AG04450 (cell line): ENCODE measurements at places on chromosomes 1 and 21.

- no peak for DNase-seq
Measured at GRCh38 chr1:210779269-210779668, 354.7 kb downstream of the KCNH1 start.

- no peak for DNase-seq
Measured at GRCh38 chr1:10644307-10645128, 151.9 kb downstream of the CASZ1 start.

DNA sequence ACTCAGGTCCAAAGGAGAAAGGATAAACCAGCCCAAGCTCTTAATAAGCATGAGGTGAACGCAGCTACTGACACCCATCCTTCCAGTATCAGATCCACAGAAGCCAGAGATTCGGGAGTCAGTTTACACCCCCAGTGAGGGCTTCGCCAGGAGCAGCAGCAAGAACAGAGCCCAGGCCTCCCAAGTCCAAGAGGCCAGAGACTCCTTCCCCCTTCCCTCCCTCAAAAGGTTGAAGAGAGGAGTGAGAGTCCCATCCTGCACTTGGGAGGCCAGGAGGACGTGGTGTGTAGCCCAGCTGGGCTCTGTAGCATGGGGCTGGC lies 72.8 kb downstream of the MRPL37 start:
- DNase-seq = no peak

DNA sequence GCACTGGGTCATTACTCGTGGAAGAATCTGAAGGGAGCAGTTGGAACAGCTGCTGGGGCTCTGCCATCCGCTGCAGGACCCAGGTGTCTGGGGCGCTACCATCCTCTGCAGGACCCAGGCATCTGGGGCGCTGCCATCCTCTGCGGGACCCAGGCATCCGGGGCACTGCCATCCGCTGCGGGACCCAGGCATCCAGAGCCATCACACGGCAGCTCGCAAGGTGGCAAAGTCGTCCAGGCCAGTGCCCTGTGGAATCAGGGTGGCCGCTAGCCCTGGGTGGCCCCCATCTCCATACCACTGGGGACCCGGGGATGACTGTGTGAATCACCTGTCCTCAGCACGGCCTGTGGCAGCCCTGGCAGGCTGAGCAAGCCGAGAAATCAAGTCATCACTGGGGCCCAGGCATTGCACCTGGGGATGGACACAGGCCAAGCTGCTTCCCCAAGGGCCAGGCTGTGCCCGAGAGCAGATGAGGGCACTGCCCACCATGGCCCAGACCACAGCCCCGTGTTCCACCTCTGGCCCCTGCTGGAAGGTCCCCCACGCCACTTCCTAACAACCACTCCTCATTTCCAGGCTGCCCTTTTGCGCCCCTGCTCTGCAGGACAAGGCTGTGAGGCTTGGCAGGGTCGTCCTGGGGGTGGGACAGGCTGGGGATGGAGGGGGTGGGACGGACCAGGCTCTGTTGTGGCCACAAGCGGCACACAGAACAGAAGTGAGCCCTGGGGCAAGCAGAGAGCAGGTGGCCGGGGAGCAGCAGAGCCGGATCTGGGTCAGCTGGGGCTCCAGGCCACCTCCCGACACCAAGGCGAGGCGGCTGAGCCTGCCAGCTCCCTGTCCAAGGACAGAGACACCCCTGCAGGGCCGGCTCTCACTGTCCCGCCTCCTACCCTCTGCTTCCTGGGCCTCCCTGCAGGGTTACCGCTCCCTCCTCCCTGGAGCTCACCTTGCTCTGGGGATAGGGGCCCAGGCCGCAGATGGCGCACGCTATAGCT lies 12.7 kb downstream of the GABRD start:
- no peak for DNase-seq

DNA sequence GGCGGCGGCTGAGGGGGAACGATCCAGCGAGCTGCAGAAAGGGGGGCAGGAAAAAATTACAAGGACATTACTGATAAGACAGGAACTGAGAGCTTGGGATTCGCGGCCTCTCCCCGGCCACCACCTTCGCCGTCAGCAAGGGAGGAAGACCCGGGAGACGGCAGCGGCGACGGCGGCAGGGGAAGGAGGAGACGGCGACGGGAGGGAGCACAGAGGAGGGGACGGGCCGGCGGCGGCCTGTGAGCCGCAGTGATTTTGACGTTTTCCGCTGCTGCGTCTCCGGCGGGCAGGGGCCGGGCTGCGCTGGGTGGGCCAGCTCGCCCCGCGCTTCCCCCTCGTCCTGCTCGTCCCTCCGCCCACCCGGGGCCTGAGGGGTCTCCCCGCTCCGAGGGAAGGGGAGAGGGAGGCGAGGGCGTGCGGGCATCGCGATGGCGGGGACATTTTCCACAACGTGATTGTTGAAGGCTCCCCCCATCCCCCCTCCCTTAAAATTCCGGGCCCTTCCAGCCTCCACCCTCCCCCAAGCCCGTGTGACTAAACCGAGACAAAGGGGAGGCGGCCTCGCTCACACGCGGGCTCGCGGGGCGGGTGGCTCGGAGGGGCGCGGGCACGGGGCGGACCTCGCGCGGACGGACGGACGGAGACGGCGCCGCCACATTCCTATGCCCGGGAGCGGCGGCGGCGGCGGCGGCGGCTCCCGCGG lies 407 bp downstream of the CAMSAP2 start:
- peak; percentile 32 for DNase-seq

GRCh38 chr1:97424209-97424608 lies 496.6 kb downstream of the DPYD start:
- DNase-seq = no peak

DNA sequence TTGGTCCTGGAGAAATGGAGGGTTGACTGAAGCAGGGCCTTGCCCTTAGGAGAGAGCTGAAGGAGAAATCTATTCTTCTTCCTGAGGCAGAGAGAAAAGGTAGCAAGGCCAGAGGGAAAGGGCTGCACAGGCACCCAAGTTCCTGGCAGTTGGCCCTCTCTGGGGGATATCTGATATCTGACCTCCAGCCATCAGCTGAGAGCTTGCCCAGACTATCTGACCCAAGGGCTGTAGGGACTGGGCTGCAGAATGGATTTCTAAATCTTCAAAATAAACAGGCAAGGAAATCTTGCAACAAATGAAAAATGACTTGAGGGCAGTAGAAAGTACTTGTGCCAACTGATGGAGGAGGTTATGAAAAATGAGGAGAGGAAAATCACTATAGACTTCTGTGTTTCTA lies 498 bp upstream of the CLCA2 start:
- DNase-seq = no peak

DNA sequence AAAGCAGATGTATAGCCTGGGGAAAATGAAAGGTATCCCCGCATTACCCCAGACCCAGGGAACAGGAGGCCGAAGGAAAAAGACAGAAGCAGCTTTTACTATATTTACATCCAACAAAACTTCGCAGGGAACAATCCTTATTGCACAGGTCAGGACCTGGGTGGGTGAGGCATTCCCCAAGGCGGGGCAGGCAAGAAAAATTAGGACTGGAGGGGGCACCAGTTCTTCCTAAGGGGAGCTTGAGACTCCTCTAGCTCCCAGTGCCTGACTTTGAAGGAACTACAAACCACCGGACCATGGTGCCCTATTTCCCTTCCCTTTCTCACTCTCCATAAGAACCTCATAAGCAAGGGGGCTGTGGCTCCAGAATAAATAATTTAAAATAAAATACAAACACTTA lies 6.7 kb upstream of the GATAD2B start:
- DNase-seq = no peak

GRCh38 chr1:197807739-197808453 lies 32.6 kb upstream of the DENND1B start:
- no peak for DNase-seq

DNA sequence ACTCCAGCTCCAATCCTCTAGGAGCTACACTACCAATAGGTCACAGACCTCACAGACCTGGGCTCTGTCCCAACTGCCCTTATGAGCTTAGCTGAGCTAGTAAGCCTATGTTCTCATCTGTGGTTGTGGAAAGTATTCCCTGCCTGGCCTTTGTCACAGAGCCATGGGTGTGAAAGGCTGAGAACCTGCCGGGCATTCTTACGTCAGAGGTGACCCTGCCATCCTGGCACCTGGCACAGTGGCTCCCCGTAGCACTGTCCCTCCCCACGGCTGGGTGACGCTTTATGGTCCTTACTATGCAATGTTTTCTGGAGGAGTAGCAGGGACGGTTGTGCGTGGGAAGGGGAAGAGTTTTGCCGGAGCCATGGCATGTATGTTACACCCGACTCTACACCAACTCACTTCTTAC lies 3.5 kb downstream of the TNFRSF1B start:
- no peak for DNase-seq

DNA sequence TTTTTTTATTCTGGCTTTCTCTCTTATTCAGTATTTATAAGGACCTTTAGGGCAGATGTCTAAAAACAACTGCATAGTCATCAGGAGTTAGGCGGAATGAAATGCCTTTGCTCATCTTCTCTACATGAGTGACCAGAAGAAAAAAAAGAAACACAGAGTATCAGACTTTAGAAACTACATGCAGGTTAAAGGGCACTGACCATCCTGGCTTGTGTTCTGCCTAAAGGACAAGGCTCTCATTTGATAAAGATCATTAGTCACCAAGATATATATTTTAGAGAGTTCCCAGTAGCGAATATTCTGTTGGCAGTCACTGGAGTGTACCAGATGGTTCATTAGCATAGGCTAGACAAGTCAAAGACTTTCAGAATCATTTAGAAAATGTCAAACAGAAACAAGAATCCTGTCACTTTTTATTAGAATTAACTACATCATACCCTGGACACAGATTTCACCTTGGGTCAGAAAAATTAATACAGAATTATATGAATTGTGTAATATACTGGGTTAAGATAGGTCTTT lies 145.6 kb downstream of the NR5A2 start:
- no peak for DNase-seq

DNA sequence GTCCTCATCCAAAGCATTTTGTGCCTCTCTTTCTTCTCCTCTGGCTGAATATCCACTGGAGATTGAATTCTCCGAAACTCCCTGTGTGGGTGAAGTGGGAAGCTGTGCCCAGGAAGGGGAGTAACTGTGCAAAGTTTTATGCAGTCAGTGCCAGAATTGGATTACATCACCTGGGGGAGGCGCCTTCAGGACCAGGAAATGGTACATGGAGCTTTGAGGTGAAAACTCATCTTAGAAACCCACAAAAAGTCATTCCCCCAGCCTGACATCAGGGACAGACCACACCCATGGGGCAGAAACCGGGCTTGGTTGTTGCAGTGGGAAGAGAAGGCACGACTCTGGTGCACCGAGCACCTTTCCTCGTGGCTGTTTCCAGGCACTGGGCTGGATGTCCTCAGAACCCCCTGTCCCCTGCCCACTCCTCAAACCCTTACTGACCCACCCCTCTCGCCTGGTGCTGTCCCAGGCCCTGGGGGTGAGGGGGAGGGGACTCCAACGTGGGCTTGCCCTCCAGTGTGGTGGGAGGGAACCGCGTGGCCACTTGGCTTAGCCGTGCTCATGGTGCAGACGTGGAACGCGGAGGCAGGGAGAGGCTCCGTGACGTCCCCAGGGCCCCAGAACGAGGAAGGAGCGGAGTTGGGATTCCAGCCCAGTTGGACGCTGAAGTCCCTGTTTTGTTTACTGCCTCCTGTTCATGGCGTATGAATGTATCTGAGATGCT lies 15.7 kb downstream of the TFF3 start:
- no peak for DNase-seq

DNA sequence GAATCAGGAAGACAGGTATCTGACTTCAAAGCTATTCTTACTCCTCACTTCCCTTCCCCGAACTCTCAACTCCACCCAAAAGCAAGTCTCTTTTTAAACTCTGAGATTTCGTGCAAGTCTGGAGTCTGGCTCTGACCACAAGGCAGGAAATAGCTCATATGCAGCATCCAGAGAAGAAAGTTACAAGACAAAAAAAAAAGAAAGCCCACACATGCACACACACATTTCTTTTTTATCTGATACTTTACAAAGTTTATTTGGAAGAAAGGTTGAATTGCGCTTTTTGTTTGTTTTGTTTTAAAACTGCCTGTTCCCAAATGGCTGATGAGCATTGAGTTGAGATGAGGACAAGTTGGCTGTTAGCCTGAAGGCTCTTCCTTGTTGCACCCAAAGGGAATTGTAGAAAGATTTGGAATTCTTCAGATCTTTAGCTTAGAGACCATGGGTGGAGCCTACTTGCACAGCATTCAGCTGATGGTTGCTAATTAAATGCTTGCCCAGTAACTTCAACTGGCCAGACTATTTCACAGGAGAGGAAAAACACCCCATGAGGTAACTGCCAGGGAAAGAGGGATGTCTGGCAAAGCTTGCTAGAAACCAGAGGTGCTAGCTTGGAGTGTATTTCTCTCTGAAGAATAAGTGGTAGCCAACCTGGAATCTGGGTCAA lies 490.3 kb downstream of the TTLL7 start:
- DNase-seq = no peak

DNA sequence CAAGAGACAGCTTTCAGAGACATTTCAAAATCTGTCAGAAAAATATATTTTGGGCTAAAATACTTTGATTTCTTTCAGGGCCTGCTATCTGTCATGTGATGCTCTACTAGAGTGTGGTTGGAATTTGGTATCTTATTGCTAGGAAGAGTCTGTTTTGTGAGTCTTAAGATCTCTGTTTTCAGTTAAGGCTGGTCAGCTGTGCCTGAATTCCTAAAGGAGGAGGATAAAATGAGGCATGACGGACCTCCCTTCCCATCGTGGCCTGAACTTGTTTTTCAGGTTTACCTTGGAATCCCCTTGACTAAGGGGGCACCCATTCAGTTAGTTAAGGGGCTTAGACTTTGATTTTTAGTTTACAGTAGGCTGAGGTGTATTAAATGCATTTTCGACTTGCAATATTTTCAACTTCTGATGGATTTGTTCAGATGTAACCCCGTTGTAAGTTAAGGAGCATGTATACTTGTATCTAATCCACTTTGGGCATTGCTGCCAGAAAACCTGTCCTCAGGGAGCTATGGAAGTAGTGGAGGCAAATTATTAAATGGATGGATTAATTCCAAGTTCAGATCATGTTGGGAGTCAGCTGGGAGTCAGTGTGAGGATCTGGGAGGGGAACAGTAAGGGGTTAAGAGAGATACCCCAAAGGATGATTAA lies 18.3 kb downstream of the CAPN2 start:
- no peak for DNase-seq

DNA sequence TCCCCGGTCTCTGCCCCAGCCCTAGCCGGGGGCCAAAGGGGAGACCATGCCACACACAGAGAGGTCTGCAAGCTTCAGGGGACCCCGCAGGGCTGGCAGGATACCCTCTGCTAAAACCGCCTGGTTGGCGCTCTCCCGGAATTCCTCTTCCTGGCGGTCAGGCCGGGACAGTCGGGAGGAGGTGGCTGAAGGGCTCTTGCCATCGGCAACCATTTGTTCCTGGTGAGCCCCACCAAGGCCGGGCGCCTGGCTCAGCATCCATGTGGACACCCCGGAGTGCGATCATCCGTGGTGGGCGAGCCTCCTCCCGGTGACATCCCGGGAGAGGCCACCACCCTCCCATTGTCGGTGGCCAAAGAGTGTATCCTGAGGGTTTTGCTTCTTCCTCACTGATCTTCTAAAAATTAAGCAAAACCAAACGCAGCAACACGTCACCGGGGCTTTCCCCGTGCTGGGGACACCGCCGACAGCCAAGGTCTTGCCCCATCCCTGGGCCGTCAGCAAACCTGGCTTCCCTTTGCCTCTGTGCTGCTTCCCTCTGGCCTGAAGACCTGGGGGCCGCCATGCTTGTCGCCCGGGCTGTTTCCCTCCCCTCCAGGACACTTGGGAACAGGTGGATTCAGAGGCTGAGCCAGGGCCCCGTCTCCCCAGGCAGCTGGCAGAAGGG lies 59.1 kb upstream of the TTC34 start:
- no peak for DNase-seq

GRCh38 chr1:93496520-93496919 lies 48.6 kb downstream of the FNBP1L start:
- no peak for DNase-seq

GRCh38 chr21:46001821-46002681 lies 20.5 kb downstream of the COL6A1 start:
- DNase-seq = no peak
